ENCODE measurements at places on chromosomes 12 and 14. TPM values are rescaled to one million over a fixed set of nuclear protein-coding genes. Genes with fewer than 3 reads are reported as not detected.

Gene NIN
- polyA plus RNA-seq: 38.3 TPM

Gene MOK
- polyA plus RNA-seq: 27.2 TPM

- DNase-seq: no peak
These were observed 167.2 kb upstream of the GSC start for GRCh38 chr14:94936901-94937685.

Gene MDP1
- 17.3 TPM for polyA plus RNA-seq

- no peak for DNase-seq
These were observed 3.1 kb downstream of the CEBPE start for GRCh38 chr14:23115918-23116317.

DNA sequence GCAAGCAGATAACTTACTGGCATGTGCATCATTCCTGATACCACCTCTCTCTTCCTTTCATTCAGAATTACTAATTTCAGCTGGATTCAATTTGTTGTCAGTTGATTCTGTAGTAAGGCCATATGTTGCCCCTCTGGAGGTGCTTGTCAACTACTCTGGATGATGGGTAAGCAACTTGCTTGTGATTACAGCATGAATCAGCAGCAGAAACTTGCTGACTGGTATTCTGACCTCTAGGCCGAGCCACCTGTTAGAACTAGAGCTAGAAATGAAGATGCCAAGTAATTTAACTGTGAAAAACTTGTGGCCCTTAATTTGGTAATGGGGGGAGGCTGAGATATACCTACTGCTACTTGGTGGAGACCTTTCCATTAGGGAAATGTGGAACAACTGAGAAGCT lies 5.1 kb downstream of the RNF10 start:
- DNase-seq: no peak

GRCh38 chr12:107564946-107565345 lies 120.7 kb upstream of the PWP1 start:
- no peak for DNase-seq

Gene AMDHD1
- 1.1 TPM for polyA plus RNA-seq

Gene RERG
- 35.9 TPM for polyA plus RNA-seq

Gene ACSM4
- 0.17 TPM for polyA plus RNA-seq

GRCh38 chr14:54652605-54653052 lies 85.7 kb downstream of the SAMD4A start:
- no peak for DNase-seq

DNA sequence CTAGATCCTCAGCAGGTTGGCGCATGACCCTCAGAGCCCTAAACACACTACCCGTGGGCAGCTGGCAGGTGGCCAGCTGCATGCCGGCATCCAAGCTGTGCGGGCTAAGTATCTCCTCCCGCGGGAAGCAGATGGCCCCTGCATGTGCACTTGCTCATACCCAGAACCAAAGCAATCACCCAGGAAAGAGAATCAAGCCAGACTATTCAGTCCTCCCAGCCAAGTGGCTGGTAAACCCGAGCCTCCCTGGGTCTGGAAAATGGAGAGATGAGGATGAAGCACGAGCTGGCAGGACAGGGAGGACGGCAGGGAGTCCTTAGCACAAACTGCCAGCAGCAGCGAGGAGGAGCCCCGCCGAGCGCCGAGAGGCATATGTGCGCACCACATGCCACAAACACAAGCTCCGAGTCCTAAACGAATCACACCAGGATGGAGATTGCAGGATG lies 139.7 kb downstream of the RIMBP2 start:
- DNase-seq: no peak

DNA sequence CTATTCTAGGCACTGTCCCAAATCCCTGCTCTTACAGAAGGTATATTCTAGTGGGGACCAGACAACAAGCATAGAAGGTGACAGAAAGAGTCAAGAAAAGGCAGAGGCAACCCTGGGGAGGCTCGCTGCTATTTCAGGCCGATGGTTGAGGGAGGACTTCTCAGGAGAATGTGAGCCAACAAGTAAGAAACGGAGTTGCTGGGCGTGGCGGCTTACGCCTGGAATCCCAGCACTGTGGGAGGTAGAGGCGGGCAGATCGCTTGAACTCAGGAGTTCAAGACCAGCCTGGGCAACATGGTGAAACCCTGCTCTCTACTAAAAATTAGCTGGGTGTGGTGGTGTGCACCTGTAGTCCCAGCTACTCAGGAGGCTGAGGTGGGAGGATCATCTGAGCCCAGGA lies 4.7 kb upstream of the GOLGA3 start:
- no peak for DNase-seq

DNA sequence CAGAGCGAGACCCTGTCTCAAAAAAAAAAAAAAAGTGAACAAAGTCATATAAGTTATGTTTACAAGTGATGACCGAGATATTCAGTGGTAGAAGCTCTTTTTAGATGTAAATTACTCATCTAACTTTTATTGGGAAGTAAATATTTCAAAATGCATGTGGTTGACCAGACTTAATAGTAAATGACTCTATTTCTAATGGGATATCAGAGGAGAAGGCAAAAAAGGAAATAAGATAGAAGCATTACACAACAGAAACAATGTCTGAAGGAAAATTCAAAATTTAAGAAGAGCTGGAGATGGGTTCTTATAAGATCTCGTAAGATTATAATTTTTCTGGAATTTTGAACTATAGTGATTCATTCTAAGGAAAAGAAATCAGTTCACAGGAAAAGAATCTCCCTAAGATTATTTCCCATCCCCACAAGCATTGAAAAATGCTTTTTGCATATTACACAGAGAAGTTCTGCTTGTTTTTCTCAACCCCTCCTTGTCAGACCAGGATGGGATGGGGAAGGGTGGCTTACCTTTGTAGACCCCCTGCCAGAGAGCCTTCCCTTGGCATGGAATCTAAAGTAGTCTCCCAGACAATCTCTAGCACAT lies 63.1 kb upstream of the STK38L start:
- DNase-seq: no peak

DNA sequence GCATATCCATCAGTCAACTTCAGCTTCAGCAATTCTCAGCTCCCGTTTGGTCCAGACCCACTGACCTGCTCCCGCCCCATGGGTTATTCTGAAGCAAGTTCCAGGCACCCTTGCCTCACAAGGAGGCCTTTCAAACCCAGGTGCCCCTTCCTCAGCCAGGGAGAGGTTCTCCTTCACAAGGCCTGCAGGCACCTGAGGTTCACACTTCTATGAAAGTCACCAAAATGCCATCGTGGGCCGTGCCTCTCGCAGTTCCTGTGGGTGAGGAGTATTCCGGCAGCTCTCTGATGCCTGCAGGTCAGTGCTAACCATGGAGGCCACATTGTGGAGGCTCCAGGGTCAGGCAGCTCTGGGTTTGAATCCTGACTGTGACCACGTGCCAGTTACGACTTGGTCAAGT lies 40.2 kb upstream of the BCL7A start:
- DNase-seq: no peak

All from renal cortex interstitium (tissue), 15 donors.